ENCODE measurements at places on chromosomes 13 and 19.

DNA sequence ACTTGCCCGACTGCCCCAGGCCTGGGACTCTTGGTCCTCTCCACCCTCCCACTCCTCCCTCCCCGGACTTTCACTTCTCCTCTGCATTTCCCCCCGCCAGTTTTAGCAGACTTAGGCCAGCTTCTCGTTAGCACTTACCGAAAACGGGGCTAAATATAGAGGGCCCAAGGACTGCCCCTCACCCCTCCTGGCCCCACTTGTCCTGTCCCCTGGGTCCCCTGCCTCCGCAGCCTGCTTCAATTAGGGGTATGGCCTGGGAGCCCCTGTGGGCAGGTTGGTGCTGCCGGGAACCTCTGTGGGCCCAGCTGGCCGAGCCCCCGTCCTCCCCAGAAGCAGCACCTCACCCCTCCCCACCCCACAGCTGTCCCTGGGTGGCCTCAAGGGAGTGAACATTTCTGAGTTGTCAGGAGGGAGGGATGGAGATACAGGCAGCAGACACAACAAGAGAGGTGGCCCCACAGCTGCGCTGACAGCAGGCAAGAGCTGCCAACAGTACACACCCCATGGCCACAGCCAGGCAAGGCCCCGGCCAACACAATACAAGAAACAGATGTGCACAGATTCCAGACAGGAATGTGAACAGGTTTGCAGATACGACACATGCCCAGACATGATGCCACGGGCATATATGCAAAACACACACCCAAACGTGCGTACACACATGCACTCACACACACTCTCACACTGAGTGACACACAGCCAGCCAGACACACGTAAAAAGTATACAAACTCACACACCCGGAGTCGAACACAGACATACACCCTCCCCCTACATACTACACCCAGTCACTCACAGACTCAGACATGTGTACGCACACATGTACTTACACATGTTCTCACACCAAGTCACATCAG lies 2.6 kb downstream of the POU2F2 start:
- DNase-seq, result no peak

GRCh38 chr13:110259651-110260050 lies 47.3 kb downstream of the COL4A1 start:
- no peak for DNase-seq

DNA sequence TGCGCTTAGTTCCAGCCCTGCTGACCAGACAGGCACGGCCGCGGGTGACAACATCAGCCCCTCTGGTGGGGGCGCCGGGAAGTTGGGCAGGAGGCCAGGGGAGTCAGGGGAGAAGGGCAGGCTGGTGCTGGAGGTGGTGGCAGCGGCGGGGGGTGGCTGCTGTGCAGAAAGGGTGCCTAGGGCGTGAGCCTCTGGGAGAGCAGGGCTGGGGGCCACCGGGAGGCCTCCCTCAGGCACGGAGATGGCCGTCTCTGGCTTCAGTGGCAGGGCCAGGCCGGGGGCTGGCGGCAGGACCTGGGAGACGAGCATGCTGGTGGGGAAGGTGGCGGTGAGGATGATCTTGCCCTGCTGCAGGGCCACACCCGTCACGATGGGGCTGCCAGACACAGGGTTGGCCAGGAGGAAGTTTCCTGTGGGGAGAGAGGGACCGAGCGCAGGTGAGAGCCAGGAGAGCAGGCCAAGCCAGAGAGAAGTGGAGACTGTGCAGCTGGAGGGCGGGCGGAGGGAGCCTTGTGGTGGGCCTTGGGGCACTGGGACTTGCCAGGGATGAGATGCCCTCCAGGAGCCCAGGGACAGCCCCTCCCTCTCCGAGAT lies 3.3 kb downstream of the SIX5 start:
- DNase-seq, result no peak

DNA sequence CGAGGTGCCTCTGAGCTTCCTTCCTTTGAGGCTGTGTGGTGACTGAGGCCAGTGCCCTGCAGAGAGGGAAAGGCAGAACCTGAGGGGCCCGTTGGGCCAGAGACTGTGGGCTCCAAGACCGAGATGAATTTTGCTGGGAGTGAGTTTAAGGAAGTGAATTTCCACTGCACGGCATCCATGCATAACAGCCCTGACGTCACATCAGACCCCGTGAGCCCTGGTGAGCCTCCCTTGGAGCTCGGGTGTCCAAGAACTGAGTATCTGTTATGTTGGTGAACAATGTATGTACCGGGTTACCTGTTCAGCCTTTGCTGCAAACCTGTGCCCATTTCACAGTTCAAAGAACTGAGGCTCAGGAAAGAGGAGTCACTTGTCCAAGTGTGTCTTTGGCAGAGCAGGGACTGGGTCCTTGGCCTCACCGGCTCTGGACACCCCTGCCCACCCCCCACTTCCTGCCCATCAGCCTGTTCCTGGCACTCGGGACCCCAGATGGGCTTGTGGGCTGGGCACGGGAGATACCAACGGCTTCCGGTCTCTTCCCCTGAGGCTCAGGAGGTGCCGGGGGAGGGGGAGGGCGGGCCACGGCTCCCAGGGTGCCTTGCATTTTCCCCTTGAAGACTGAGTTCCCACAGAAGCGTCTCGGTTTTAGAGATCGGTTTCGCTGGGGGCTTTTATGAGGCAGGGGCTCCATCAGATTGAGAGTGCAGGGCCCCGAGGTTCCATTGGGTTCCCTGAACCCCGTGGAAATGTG lies 33.7 kb downstream of the NFILZ start:
- peak; percentile 57 for DNase-seq

- DNase-seq, result no peak
Measured at GRCh38 chr13:112445411-112446271, 69.5 kb downstream of the SPACA7 start.

DNA sequence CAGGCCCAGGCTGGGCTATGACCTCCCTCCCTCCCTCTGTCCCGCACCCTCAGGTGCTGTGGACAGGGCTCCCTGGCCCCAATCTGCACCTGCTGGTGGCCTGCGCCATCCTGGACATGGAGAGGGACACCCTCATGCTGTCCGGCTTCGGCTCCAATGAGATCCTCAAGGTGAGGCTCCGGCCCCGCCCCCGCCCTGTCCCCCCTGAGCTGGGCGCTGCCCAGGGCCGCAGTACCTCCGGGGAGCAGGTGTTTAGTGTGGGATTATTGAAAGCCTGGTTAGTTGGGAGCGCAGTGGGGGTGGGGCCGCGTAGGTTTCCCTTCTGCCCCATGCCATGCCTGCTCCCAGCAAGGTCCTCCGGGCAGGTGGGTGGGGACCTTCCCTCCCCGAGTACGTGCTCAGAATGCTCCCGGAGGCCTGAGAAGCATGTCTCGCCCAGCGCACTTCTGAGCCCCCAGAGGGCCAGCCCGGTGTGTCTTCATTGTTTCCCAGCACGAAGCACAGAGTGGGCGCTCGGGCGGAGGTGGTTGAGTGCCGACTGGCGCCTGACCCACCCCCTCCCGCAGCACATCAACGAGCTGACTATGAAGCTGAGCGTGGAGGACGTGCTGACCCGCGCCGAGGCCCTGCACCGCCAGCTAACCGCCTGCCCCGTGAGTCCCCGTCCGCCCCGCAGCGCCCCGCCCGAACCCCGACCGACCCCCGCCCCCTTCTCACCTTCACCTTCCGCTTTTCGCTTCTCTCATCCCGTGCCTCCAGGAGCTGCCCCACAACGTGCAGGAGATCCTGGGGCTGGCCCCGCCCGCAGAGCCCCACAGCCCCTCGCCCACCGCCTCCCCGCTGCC lies 8.8 kb downstream of the IL4I1 start:
- DNase-seq, result no peak

Data from hematopoietic multipotent progenitor cell treated with erythropoietin and hydrocortisone succinate and interleukin-3 and kit ligand, for 6 days (in vitro differentiated cells).